ENCODE measurements at places on chromosomes 7 and 10.

- no peak for DNase-seq
Observed at GRCh38 chr10:14220026-14220425, 110.7 kb downstream of the FRMD4A start.

GRCh38 chr10:23693501-23693901 lies 254.6 kb downstream of the OTUD1 start:
- DNase-seq = no peak

GRCh38 chr10:3439183-3439582 lies 266.6 kb upstream of the PITRM1 start:
- no peak for DNase-seq

GRCh38 chr10:114565066-114565465 lies 93.0 kb downstream of the ABLIM1 start:
- DNase-seq = no peak

DNA sequence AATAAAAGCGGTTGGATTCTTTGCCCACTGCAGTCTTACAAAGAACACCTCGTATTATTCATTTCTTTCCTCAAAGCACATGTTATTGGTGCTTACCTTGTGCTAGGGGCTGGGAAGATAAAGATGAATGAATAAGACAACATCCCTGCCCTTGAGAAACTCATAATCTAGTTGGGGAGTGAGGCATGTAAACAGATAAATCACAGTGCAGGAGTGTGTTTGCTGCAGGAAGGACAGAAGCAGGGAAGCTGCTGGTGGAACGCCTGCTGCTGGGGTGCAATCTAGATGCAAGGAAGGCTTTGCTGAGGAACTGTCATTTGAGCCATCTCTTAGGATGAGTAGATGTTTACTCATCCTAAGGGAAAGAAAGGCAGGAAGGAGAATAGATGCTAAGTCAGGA lies 135.6 kb downstream of the TMEM178B start:
- no peak for DNase-seq

DNA sequence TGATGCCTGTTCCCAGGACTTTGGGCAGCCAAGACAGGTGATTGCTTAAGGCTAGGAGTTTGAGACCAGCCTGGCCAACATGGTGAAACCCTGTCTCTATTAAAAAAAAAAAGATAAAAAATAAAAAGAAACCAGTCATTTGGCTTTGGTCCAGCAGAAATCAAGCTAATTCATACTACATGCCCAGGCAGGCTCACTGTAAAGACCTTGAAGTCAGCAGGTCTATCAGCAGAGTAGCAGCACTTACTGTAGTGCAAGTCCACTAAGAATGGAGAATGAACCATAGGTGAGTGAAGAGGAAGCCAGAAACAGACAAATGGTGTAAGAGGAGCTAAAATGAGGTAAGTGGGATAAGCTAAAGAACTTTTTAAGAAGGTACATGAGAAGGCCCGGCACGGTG lies 24.7 kb downstream of the PSPH start:
- DNase-seq = no peak

DNA sequence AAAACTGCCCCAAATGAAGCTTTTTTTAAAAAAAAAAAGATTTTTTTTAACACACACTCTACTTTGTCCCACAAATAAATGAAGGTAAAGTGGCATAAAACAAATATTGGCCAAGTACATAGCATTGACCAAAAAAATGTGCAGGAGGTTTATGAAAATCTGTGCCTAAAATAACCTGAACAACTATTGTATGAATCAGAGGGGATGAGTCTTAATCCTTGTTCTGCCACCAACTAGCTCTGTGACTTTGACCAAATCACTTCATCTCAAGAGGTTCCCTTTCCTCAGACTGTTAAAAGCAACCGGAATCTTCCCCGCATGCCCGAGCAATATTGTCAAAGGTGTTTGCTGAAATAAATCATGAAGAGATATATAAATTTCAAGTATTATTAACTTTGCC lies 150.4 kb upstream of the NEBL start:
- no peak for DNase-seq

DNA sequence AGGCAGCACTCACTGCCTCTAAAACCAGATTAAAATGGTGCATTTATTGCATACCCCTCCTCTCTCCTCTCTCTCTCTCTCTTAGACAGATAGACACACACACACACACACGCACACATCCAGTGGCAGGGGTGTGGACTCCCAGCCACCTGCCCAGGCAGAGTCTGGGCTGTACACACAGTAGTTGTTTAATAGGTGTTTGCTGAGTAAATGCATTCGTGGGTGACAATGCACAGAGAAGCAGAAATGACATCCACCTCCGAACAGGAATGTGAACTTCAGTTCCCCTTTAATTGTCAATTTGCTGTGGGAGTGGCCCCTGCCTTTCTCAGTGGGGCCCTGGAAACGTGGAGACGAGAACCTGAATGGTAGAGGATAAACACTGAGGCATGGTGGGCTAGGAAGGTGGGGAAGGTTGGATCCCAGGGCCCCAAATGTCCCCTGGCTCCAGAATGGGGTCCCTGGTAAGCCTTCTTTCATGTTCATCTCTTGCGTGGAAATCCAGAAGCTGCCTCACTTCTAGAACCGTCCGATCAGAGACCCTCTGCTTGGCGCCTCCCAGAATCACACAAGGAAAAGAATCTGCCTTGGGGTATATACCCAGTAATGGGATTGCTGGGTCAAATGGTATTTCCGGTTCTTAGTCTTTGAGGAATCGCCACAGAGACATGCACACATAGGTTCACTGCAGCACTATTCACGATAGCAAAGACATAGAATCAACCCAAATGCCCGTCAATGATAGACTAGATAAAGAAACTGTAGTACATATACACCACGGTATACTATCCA lies 58.5 kb upstream of the ECHDC3 start:
- no peak for DNase-seq

All from NCI-H446 treated with DMSO at 0.1 percent for 48 hours (cell line).